ENCODE measurements at places on chromosomes 7 and 10.

- no peak for DNase-seq
These were observed 208.6 kb upstream of the TMEM72 start for GRCh38 chr10:44702531-44702930.

DNA sequence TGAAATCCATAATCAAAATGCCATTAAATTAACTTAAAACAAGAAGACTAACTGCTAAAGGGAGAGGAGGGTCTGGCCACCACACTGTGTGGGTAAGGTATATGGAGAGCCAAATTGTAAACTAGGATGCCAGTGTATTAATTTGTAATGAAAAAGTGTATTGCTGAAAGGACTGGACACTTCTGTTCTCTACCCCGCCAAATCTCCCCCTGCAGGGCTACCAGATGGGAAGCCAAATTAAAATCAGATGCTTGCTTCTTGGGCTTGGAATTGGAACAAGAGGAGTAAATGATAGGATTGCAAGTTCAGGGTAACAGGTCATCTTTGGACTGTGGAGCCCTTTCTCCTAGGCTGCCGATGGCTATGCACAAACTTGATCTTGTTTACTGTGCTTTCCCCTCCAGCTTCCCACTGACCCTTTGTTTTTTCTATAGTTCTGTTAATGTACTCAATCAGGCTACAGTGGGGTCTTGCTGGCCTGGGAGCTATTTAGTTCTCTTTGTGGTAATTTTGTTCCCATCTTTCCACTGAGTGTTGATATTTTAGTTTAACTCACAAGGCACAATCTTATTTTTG, 932.1 kb upstream of the C7orf33 start:
- DNase-seq, result no peak

DNA sequence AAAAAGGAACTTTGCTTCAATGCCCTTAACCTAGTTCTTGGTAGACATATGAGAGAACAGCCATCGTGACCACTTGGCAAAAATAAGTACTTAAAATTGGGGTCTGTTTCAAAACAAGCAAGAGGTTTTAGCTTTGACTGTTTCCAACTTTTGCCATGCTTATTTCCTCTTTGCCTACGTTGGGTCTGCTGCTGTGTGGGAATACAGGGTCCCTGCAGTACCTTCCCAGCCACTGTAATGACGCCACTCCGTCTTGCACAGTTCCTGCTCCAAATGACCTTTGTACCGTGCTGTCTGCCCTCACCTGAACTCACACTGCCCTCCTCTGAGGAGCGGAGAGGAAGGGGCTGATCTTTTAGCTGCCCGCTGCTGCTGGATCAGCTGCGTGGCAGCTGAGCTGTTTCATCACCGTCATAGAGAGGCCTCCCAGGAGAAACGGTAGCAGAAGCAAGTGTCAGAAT, 133.1 kb downstream of the MAPK8 start:
- no peak for DNase-seq

GRCh38 chr7:72152161-72153131, 259.7 kb downstream of the CALN1 start:
- DNase-seq, result no peak

GRCh38 chr10:72173619-72174296, 42.1 kb upstream of the ANAPC16 start:
- DNase-seq, result no peak

DNA sequence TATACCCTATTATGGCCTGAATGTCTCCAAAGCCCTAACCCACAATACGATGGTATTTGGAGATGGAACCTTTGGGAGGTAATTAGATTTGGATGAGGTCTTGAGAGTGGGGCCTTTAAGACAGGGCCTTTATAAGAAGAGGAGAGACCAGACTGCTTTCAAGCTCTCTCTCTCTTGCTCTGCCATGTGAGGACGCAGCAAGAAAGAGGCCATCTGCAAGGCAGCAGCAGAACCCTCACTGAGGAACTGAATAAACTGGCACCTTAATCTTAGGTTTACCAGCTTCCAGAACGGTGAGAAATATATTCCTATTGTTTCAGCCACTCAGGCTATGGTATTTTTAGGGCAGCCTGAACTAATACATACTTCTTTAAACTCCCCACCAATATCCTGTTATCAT, 2.0 kb upstream of the GNAI1 start:
- no peak for DNase-seq

DNA sequence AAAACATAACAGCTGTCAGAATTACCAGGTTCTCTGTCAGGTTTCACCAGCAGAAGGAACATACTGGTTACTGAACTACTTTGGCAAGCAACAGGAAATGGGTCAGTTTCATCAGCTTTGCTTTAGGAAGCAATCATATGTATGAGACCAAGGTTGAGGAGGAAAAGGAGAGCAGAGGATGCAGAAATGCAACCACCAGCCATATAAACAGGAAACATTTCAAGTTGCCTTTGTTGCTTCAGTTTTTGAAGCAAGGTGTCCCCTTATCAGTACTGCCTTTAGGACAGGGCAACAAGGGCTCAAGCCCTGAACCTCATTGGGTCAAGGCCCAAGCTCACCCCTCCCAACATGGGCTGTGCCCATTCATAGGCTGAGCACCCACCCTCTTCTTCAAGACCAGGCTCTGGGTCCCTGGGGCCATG, 10.2 kb downstream of the HIPK2 start:
- no peak for DNase-seq

DNA sequence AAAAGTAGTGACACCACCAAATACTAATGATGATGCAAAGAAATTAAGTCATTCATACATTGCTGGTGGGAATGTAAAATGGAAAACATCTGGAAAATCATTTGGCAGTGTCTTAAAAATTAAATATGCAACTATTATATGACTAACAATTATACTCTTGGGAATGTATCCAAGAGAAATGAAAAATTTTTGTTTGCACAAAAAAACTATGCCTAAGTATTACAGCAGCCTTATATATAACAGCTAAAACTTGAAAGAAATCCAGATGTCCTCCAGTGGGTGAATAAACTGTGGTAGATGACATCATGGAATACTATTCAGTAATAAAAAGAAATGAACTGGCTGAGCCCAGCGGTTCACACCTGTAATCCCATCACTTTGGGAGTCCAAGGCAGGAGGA, 132.0 kb downstream of the NEBL start:
- no peak for DNase-seq

DNA sequence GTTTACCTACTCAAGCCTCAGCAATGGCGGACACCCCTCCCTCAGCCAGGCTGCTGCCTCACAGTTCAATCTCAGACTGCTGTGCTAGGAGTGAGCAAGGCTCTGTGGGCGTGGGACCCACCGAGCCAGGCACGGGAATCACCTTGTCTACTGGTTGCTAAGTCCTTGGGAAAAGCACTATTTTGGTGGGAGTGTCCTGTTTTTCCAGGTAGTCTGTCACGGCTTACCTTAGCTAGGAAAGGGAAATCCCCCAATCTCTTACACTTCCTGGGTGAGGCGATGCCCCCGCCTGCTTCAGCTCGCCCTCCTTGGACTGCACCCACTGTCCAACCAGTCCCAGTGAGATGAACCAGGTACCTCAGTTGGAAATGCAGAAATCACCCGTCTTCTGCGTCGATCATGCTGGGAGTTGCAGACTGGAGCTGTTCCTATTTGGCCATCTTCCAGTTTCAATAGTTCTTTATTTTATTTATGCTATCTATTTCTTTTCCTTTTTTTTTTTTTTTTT, at the start of gene HYAL4:
Gene HYAL4 (plus strand): TSS at position 458 of the 508 bp plus-strand sequence. CDS start 23,105 bp downstream, outside the sequence.
- no peak for DNase-seq

DNA sequence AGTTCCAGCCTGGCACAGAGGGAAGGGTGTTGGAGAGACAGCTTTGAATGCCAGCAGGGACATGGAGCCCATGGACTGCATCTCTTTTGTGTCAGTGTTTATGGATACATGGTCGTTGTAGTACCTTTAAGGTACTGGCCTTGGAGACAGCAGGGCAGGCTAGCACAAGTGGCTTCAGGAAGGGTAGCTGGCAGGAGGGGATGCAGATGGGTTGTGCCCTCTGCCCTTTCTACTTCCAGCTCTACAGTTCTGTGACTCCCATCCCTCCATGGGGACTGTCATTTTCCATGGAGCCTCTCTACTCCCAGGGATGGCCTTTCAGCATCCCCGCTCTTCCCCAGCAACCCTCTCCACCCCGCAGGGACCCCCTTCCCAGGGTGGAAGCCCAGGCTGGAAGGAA, 25.1 kb downstream of the POLL start:
- DNase-seq, result no peak

GRCh38 chr7:156845379-156846101, 47.4 kb downstream of the LMBR1 start:
- no peak for DNase-seq

DNA sequence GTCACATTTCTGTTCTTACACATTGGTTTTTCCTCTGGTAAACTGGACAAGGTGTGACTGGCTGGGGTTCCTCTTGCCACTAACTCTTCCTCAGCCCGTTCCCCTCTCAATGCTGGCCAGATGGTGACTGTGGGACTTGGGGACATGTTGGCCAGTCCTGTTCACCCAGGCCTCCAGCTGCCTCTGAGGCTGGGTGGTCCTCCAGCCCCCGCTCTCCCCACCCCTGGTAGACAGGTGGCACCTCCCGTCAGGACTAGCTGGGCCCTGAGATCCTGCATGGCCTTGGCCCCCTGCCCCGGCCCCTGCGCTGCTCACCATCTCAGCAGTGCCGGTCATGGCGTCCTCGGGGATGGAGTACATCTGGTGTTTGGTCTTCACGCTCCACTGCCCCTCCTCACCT, 10.8 kb upstream of the MYL7 start:
- DNase-seq, result no peak

DNA sequence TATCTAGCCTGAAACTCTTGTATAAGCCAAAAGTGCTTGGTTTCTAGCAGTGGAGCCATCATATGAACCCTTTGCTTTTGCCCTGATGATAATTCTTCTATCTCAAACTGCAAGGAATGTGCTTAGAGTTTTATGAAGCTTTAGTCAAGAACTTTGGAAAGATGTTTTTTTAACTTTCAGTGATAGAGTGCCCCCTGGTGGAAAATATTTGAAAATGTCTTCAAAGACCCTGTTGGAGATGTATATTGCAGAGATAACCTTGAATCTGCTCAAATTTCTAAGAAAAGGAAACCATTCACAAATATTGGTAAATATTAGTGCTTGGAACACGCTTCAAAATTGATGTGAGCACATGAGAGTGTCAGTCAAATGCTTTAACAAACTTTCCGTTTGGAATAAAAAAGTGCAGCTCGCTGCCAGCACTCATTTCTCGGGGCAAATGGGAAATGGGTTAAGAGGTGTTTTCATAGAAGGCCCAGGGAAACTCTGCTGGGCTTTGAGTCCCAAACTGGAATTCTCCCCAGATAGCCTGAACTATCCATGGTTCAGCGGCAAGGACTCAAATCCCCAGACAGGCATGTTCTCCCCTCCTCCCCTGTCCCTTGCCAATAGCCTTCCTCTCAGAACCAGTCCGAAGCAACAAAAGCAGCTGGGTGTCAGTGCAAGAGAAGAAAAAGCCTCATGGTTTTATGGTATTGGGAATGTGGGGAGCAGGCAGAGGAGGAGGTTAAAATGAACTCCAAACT, 129.3 kb downstream of the MYOF start:
- peak; percentile 47 for DNase-seq

GRCh38 chr10:80324891-80325364, 31.6 kb downstream of the DYDC1 start:
- DNase-seq, result no peak

- no peak for DNase-seq
These were observed 66.8 kb upstream of the NRP1 start for GRCh38 chr10:33401300-33401699.

- no peak for DNase-seq
These were observed 68.1 kb downstream of the HTR5A start for GRCh38 chr7:155138204-155138603.

DNA sequence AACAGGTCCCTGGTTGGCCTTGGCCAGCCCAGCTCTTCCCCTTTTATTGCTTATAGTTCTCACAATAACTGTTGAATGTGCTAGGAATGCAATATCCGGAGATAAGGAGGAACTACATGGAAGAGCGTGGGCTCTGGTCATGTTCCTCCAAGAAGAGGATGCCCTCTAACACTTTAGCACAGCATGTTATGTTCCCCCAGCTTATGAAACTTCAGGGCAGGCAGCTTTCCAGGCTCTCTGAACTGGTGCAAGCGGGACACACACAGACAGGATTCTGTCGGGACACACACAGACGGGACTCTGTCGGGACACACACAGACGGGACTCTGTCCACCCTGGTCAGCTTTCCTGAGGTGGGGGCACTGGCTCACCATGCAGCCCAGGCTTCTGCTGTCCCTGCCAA, 141.6 kb downstream of the PKD1L1 start:
- DNase-seq, result no peak

GRCh38 chr7:66689081-66689480, 51.5 kb upstream of the RABGEF1 start:
- no peak for DNase-seq

- no peak for DNase-seq
These were observed 56.3 kb downstream of the GFRA1 start for GRCh38 chr10:116216676-116217075.

- no peak for DNase-seq
These were observed 486.4 kb downstream of the MAGI2 start for GRCh38 chr7:78967046-78967445.

- DNase-seq, result no peak
These were observed 58.0 kb downstream of the PLXNA4 start for GRCh38 chr7:132518102-132518838.

DNA sequence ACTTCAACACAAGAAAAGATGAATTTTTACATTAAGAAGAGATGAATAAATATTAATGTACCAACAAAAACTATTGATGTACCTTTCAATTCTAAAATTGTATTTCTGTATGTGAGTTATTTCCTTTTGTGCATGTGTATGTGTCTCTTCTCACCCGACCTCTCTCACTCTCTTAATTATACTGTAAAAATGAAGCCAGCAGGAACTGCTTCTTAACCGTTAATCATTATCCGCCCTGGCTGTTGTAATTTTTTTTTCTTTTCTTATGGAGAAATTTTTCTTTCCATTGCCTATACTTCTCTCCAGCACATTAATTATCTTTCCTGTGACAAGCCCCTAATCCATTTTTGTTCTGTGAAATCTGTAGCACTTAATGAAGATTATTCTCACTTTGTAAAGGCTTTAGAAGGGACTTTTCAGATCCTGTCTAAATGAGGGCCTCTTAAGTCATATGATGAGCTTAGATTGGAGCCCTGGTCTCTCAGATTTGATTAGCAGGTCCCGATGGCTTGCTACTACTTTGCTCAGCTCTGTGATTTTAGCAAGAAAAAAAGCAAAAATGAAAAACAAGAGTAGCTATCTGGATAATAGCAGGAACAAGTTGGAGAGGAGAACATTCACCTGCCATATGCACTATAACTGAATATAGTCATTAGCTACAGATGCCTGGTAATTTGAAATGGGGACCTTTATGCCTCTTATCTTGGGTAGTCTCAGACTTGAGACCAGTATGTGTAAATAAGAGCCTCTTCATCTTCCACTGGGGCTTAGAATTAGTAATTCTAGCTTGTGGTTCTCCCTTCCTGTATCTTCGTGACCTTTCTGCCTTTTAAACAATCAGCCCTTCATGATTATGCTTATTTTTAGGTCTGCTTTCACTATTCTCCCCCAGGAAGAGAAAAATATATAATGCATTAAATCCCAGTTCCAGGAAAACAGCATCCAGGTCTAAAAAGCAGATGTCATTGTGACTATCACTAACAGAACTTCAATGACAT, 80.0 kb upstream of the COL1A2 start:
- DNase-seq, result no peak

- no peak for DNase-seq
These were observed 74.0 kb upstream of the SAMD8 start for GRCh38 chr10:75037171-75038153.
